Activated T-helper 1 cell treated with anti-CD3 and anti-CD28 coated beads, Interleukin-2, amount 50 U/mL, for 16 hours (primary cell): ENCODE measurements at places on chromosomes 2 and 18.
A peak's percentile ranks its signal among the peaks of the same experiment; 100 is the strongest.

DNA sequence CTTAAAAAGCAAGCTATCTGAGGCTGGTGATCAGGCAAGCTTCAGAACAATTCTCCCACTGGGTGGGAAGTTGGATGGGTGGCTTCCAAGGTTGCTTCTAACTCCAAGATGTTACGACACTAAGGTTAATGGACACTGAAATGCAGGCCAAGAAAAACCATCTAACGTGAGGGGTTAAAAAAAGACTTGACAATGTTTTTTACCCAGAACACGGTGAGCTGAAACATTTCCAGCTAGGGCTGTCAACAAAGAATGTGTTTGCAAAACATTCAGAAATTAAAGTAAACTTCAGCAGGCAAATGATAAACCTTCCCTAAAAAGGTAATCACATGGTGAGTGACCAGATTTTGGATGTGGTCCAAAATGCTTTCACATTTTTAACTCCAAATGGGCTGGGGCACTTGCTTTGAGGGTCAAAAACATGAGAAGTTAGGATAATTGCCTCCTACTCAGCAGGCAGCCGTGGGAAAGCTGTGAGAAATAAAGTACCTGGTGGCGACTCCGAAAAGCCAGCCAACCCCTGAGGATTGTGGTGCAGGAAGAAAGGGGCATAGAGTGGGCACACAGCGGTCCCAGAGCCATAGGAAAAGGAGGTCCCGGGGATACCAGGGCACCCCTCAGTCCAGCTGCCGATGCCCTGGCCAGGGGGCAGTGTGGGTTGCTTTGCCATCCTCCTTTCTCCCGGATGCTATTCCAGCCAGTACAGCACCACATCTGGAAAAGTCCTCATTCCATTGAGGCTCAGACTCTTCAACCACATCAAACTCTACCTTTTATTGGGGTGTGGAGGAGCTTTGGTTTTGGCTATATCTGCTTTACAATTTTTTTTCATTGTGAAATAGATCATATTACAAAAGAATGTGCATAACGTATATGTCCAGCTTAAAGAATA lies 90.0 kb upstream of the ATL2 start:
- DNase-seq, result no peak

- no peak for DNase-seq
These were observed 140.7 kb downstream of the TTC27 start for GRCh38 chr2:32768387-32769174.

DNA sequence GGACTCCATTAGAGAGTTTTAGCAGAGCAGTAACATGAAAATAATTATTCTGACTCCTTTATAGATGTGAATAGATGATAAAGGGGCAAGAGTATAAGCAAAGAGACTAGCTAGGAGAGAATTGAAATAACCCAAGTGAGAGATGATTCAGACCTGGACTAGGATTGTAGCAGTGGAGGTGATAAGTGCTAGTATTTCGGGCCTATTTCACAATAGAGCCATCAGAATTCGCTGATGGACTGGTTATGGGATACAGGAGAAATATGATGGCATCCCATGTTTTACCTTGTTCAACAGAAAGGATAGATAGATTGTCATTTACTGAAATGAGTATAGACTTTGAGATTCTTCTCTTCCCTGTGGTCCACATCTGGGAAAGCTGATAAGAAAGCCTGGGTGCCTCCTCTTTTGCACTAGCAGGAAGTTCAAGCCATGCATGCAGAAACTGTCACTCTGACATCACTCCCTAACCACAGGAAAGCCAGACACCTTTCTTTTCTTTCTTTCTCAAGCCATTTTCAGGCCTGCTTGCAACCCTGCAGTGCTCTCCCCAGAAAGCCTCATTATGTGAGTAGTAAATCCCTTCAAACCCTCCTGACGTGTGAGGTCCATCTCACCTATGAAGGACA lies 25.3 kb downstream of the DYNAP start:
- DNase-seq, result no peak

- DNase-seq, result no peak
These were observed 18.6 kb upstream of the PEX13 start for GRCh38 chr2:60998628-60999545.

DNA sequence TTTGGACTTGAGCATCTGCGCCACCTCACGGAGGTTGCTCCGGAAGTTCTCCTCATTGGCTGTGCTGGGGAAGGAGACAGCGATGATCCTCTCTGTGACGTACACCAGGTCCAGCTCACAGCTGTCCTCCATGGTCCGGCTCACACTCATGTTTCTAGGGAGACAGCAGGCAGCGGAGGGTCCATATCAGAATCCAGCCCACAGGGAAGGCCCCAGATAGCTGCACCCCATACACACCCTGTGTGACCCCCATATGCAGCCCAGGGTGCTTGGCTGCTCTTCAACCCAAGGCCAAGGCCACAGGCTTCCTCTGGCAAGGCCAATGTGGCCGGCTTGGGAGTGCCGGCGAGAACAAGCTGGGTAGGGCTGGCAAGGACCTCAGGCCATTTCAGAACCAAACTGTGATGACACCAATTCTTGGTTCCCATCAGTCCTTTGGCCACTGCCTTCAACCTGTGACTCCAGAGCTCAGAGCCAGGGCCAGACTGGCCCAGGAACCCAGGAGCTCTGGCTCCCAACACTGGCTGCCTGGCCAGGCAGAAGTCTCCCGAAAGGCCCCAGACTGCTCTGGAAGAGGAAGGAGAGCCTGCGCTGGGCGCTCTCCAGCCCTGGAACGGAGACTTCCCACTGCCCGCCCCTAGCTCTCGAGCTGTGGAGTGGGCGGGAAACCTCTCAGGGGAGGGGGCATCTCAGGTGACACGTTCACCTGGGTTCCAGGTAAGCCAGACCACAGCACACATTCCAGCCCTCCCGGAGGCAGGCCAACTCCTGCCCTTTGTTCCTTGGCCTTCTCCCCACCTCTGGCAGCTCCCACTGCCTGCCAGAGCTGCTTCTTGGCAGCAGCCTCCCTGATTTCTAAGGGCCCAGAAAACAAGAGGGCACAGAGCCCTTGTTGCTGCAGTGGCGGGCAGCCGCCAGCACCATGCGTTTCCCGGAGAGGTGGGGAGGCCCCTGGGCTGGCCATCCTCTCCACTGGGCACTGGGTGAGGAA lies 104.7 kb downstream of the TNS1 start:
- no peak for DNase-seq

GRCh38 chr2:13696601-13697000 lies 935.9 kb upstream of the LRATD1 start:
- DNase-seq, result no peak

GRCh38 chr2:28681158-28681571 lies 70.5 kb upstream of the PPP1CB start:
- DNase-seq, result peak; percentile 12

DNA sequence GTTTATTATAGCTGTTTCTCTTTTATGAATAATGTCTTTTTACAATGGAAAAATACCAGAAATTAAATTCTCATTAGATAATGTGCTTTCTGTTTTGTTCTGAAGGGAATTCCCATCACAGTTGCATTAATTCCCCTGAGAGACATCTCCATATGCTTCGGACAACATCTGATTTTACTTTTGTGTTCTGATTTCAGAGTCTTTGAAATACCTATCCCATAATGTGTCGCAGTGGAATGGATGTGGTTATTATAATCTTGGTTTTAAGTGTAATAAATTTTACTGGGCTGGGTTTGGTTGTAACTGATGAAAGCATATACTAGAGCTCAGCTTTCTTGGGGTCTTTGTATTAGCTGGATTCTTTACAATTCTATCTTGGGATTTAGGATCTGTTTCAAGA lies 12.5 kb downstream of the SPTBN1 start:
- no peak for DNase-seq

DNA sequence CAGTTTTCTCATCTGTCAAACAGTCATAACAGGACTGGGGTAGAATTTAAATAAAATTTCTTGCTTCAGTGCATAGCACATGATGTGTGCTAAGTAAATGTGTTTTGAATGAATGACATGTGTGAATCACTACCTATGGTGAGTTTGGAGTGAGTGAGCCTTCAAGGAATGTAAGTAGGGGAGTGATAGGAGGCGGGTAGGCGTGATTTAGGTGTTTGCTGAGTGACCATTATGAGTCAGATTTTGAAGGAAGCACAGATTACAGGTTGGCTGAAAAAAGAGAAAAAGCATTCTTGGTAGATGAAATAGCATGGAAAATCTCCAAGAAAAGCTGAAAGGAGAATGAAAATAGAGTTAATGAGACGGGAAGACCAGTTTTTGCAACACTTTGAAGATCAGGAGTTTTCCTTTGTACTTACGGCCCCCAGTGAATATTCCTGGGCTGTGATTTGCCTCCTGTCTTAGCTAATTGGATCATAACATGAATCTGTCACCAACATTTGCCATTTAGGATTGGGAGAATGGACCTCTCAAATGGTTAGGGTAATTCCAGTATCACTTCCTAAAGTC lies 136.9 kb upstream of the GATA6 start:
- no peak for DNase-seq

- no peak for DNase-seq
These were observed 26.4 kb downstream of the SPEG start for GRCh38 chr2:219461047-219461514.

DNA sequence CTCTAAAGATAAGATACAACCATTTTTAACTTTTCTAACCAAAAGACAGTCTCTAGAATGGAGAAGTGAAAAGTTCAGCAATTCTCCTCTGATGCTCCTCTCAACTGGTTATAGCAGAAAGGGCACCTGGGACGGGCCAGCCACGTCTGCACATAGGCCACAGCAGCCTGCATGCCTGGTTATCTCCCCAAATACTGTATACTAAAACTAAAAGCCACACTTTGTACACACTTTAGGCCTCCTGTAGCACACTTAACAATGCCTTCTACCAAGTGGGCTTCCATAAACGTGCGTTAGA lies 179.1 kb downstream of the ANKRD44 start:
- no peak for DNase-seq

DNA sequence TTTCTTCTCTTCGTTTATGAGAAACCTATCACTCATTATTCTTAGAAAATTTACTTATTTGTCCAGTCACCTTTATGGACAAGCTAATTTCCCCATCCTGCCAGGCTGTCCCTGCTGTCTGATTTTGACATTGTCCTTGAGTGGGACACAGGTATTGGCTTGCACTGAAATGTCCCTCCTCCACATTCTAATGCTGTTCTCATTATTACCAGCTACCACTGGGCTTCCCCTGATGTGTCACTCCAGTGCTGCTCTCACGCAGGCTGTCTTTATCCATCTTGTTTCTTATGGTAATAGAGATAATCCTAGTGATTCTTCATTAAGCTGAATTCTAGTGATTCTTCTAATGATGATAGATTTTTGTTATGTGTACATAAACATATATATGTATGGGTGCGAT lies 48.1 kb upstream of the RBMS1 start:
- DNase-seq, result no peak

GRCh38 chr2:104023306-104023705 lies 830.6 kb upstream of the POU3F3 start:
- DNase-seq, result no peak

- no peak for DNase-seq
These were observed at the start of gene MAPK4 for GRCh38 chr18:50559752-50560680. MAPK4 (plus strand) TSS chr18:50560087; CDS start chr18:50663959, 103,872 bp downstream.

DNA sequence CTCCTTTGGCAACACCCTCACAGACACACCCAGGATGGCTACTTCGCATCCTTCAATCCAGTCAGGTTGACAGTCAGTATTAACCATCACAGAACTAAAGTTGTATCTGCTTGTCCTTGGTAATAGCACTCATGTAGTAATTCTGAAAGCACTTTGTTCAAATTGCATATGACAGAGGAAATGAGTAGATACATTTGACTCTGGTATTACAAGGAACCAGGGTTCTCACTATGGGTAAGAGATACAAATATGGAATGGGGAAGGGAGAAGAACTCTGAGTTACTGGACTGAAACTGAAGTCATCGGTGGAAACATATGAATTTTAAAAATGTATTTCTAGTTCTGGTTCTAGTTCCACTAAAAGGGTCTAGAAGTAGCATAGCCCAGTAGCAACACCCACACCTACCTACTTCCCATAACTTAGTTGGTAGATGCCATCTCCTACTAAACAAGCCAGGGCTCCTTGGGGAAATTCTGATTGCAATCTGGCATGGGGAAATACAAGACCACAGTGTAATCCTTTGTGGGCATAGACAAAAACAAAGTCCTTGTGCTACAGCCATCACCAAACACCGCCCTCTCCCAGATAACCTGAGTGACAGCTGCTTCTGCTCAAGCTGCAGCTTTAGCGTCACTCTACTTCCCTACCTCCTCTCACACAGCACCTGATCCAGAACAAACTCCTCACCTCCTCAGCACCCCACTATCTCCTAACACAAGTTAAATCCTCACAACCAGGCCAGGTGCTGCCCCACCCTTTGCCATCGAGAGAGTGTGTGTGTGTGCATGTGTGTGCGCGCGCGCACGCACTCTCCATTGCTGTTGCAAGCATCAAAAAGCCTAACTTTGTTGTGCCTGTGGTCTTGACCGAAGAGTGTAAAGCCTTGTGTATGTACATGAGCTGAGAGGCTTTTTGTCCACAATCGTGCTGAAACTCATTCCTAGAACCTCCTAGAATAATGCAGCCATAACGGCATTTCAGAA lies 31.4 kb upstream of the CD226 start:
- no peak for DNase-seq

DNA sequence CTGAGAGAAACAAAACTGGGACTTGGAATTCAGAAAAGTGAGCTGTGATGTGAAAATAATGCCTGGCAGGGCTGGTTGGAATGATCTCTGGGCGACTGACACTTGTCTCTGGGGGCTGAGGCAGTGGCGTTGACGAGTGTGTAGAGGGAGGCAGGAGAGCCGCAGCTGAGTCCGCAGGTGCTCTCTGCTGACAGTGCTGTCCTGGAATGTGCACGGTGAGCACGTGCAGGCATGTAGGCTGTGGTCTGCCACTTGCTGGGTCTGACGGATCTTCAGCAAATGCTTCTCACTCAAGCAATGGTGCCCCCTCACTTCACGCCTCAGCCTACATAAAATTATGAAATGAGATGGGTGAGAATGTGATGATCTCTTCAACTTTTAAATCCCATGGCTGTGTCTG lies 38.5 kb upstream of the ATP9B start:
- no peak for DNase-seq

- no peak for DNase-seq
These were observed 50.6 kb downstream of the DPYSL5 start for GRCh38 chr2:26898480-26899078.

- no peak for DNase-seq
These were observed 6.7 kb downstream of the SETBP1 start for GRCh38 chr18:44687421-44687820.

DNA sequence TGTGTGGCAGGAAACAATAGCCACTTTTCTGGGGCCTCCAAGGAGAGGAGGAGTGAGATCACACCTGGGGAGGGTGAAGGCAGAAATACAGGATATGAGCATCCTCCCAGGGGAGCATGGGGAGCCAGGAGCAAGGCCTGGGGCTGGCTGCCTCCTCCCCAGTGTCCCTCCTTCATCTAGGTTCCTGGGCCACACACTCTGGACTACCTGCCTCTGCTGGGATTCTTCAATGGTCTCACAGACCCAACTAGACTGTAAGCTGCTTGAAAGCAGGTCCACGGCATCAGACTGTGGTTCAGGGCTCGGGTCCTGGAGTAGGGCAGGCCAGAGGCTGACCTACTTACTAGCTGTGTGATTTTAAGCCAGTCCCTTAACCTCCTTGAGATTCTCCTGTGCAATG lies 94.0 kb downstream of the MCFD2 start:
- no peak for DNase-seq

DNA sequence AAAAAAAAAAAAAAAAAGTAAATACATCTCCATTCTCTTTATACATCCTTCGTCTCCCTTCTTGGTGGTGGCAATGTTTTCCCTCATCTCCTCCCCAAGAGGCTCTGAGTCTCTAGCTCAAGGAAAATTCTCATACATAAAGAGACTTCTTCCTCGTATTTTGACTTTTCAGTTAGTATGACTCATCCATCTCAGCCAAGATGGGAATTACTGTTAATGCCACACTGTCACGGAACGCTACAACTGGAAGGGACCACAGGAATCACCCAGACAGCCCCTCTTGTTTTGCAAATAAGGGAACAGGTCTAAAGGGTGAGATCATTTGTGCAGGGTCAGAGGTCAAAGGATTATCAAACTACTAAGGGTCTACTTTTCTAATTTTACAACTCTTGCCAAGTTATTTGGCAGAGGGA lies 19.5 kb downstream of the NFE2L2 start:
- no peak for DNase-seq
